ENCODE measurements at places on chromosomes 13 and 19. TPM values are rescaled to one million over a fixed set of nuclear protein-coding genes. Genes with fewer than 3 reads are reported as not detected.

DNA sequence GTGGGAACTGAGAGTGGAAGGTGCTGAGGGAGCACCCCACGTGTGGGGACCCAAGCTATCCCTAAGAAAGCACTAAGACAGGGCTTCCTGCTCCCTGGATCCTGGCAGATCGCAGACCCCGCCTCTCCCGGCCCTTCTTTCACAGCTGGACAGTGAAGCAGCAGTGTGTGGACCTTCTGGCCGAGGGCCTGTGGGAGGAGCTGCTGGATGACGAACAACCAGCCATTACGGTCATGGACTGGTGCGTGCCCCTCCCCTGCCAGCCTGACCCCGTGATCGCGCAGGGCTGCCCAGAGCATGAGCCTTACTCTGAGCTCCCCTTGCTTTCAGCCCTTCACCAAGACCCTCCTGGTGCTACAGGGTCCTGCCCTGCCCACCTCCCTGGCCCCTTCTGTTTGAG, 2.3 kb downstream of the NCCRP1 start:
- DNase-seq = peak; percentile 37

ABHD8 gene
- total RNA-seq = 8.1 TPM

SKA3 gene
- total RNA-seq = 36.0 TPM

ACP7 gene
- not detected for total RNA-seq

PRR19 gene
- 2.8 TPM for total RNA-seq

DPF1 gene
- total RNA-seq = 35.5 TPM

ZNF442 gene
- total RNA-seq = 5.6 TPM

DNA sequence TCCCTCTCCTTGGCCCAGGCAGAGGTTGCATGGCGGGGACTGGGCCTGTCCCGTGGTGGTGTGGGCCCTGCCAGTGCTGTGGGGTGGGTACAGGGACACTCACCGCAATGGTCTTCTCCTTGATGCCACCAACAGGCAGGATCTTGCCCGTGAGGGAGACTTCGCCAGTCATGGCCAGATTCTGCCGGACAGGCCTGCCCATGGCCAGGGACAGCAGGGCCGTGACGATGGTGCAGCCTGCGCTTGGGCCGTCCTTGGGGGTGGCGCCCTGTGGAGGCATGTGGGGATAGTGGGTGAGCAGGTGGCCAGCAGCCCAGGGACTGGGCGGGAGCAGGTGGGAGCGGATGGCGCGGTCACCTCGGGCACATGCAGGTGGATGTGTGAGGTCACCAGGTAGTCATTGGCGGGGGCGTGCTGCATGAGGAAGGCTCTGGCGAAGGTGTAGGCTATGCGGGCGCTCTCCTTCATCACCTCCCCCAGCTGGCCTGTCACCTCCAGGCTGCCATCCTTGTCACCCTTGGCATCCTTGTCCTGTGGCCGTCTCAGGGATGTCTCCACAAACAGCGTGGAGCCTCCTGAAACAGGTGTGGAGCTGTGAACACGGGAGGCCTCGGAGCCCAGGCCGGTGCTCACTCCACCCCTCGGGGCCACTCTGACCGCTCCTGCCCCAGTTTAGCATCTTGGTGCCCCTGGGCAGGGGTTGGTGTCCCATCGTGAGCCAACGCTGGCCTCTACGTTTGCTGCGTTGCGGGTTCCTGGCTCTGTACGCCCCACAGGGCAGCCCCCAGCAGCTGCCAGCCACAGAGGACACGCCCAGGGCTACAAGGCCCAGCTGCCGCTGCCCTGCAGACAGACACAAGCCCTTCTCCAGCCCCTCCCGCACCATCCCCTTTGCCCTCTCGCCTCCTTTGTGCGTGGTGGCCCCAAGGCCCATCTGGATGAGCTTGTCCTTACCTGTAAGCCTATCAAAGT, 3.4 kb downstream of the RPL36 start:
- DNase-seq = no peak

GRCh38 chr13:29908416-29909080, 58.1 kb upstream of the UBL3 start:
- DNase-seq = no peak

DNA sequence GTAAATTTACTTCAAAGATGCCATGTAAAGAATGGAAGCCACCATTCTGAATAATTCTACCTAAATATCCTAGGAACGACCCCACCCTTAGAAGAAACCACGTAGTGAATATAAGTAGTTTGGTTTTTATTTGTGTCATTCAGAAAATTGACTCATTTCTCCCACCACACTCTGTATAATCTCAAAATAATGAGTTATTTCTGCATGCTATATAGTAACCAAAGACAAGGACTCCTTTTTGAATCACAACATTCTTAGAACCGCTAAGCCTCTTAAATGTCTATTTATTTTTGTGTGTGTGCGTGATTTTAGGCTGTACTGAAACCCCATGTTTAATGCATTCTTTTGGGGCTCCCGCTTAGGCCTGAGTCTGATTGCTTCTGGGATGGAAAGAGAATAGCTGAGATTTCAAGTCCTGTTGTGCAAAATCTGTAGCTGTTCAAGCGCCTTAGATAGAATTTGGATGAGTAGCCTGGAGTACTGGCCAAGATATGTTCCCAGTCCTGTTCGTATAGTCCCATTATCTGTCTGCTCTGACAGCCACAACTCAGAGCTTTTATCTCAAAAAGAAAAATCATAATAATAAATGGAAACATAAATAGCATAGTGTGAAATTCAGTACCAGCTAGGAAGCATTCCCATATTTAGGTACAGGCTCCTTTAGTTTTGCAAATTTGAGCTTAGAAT, 532.4 kb upstream of the NBEA start:
- no peak for DNase-seq

CBY2 gene
- total RNA-seq = not detected

DNA sequence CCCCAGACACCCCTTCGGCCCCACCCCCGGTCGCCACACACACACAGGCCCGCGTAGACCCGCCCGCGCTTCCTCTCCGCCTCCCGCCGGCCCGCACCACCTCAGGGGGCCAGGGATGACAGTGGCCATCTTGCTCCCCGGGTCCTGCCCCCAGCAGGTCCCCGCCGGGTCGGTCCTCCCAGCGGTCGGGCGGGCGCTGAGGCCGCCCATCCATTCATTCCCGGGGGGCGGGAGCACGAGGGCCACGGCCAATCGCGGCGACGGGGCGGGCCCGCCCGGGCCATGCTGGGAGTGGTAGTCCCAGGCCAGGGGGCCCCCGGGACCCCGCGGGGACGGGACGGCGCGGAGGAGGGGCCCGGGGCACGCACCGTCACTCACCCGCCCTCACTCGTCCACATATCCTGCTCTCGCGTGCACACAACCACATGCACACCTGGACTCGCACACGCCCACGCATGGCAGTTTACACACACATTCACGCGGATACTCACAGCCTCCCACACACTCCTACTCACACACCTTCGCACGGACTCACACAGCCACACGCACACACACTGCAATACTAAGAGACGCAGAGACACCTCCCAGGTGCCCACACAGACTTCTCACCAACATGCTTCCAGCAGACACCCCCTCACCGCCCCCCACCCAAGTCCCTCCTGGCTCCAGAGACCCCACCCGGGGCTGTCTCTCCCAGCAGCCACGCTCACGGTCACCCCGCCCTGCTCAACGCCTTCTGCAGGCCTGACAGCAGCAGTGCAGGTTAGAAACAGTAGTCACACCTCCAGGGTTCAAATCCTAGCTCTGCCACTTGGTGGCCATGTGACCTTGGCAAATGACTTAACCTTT, at the start of gene DPF1:
Gene DPF1 (minus strand): TSS at position 209 of the 849 bp plus-strand sequence. CDS start 80 bp downstream, at position 129.
- peak; percentile 84 for DNase-seq

DNA sequence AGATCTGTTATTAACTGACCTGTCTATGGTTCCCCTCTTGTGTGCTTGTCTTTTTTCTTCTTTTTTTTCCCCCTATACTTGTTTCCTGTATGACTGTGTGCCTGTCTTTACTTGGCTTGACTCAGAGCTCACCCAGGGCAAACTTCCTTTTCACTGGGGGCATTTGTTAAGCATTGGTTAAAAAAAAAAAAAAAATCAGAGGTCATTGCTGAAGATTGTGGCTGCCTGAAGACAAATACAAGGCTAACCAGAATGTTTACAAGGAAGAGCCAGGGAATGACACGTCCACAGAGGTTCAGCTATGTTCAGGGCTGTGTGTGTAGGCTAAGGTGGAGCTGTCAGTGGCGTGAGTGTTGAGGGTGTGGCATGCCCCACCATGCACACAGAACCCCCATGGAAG, 47.1 kb downstream of the LNX2 start:
- no peak for DNase-seq

CCDC159 gene
- 7.0 TPM for total RNA-seq

SMIM24 gene
- total RNA-seq = not detected

DNA sequence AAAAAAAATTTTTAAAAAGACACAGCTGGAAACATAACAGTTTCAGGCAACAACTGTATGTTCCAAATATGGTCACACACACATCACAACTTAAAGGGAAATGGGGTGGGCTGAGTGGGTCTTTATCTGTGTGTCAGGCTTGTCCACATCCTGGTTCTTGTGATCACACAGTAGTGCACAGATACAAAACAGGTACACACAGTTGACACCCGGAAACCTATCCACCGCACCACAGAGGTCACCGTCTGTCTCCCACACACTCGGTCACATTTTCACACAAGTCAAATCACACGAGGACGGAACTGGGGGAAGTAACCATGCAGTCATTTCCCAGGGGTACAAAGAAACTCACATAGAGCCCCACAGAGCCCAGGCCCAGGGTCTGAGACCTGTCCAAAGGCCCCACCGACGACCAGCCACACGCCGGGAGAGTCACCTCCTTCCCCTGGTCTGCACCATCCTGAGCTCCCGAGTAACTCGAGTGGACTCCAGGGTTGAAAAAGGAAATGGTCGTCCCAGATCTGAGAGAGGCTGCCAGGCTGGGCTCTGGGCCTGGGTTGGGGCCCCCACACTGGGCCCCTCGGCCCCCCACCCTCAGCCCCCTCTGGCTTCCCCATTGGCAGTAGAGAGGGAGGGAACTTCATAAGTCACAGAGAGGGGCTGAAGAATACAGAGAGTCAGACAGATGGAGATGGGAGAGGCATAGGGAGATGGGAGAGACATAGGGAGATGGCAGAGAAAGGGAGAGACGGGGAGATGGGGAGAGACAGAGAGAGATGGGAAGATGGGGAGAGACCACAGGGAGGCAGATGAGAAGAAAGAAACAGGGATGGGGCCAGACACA, 1.3 kb upstream of the PPAN start:
- DNase-seq = no peak

DNA sequence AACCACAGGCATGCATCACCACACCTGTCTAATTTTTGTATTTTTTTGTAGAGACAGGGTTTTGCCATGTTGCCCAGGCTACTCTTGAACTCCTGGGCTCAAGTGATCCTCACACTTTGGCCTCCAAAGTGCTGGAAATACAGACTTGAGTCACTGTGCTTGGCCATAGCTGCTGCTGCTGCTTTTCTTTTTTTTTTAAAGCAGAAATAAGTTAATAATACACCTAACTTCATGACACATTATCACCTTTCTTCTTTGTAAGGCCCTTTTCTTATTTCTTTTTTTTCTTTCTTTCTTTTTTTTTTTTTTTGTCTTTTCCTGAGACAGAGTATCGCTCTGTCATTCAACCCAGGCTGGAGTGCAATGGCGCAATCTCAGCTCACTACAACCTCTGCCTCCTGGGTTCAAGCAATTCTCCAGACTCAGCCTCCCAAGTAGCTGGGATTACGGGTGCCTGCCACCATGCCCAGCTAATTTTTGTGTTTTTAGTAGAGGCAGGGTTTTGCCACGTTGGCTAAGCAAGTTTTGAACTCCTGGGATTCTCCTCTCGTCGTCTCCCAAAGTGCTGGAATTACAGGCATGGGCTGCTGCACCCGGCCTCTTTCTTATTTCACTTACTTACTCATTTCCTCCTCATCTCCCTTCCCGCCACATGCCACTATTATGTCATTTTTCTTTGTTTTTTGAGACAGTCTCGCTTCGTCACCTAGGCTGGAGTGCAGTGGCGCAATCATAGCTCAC, 8.7 kb downstream of the SHKBP1 start:
- no peak for DNase-seq

- DNase-seq = no peak
These were observed 179.2 kb downstream of the ABCC4 start for GRCh38 chr13:95122063-95122462.

CGB3 gene
- total RNA-seq = not detected

SYNGR4 gene
- total RNA-seq = not detected

DNA sequence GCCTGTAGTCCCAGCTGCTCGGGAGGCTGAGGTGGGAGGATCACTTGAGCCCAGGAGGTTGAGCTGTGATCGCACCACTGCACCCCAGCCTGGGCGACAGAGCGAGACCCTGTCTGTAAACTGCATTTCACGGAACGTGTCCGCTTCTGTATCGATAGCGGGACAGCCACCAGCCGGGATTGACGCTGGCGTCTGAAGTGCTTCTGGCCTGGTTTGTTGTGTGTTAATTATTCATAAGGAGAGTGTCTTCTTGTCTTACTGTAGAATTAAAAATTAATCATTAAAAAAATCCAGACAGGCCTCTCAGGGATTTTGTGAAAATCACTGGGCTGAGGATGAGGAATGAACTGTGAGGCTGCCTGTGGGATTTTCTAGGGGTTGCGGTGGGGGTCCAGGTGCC, 16.2 kb upstream of the MISP start:
- DNase-seq = no peak

GRCh38 chr19:11377237-11377636, 2.8 kb downstream of the SWSAP1 start:
- no peak for DNase-seq

DNA sequence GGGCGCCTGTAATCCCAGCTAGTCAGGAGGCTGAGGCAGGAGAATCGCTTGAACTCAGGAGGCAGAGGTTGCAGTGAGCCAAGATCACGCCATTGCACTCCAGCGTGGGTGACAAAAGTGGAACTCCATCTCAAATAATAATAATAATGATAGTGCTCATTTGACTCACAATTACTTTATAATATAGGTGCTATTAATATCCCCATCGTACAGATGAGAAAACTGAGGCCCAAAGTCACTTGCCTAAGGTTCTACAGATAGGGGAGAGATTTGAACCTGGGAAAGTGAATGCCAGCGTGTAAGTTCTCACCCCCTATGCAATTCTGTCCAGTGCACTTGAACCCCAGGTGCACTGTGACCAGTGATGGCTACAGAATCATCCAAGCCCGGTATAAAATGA, 5.9 kb downstream of the GMFG start:
- DNase-seq = no peak

DNA sequence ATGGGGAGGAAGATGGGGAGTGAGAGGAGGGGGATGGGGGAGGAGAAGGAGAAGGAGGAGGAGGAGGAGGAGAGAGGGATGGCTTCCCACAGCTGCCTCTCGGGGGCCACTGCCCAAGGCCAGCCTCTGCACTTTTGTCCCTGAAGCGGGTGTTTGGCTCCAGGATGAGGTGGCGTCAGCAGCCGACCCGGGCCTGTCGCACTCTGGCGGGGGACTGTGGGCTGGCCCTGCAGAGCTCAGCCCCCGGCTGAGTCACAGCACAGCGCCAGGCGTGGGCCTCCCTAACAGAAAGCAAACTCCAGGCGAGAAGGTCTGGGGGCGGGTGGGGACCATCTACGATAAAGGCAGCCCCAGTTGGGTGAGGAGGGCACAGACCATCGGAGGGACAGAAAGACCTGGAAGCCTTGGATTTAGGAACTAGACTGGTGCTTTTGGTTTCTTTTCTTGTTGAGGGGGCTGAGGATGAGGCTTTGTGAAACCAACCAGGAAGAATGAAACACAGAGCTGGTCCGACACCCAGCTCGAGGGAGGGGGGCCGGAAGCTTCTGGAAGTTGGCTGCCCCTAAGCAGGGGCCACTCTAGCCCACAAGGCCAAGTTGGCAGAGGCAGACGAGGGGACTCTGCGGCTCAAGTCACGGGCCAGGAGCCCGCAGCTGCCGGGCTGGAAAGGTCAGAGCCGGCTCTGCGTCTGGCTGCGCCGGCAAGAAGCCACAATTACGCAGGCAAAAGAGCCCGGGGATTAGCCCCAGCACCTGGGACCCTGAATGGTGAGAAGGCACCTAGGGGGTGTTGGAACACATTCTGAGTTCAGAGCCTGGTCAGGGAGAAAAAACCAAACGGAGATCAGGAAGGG, 18.2 kb downstream of the LSM4 start:
- peak; percentile 43 for DNase-seq
